NK-92 treated with Interleukin-12 subunit alpha and Interleukin-12 subunit beta, amount 100 ng/mL, for 24 hours (cell line): ENCODE measurements at places on chromosomes 4 and X.

DNA sequence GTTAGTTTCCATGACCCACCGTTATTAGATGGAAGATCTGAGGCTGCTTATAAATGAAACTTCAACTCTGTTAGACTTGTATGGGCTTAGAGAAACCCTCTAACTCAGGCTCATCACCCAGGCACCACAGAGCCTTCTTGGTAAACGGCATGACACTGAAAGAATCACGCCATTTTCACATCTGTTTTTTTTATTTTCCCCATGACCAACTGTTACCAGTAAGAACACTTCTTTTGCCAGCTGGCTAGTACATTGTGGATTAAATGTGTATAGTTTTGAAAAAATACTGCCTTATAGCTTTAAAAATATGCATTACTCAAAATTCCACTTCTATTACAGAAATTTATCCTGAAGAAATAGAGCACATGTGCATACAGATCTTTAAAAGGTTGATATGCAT, 48.0 kb upstream of the APELA start:
- DNase-seq = no peak

DNA sequence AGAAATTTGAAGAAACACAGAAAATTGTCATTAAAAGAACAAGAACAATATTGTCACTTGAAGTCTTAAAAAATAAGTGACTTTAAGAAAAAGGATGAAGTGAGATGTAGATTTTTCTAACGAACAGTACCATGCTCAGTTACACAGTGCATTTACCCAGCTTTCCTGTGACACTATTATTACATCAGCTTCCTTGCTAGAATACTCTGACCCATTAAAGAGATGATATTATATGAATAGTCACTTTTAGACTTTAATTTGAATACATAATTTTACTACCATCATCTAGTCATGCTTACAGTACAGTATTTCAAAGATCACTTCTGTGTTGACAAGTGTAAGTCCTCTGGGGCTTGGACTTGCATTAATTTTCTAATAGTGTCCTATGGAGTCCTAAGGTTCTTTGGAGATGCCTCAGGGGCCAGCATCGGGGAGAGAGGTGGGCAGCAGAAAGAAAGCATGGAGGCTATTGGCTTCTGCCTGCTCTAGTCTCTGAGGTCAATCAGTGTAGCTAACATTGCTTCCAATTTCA, 10.7 kb downstream of the COL25A1 start:
- DNase-seq = no peak

- DNase-seq = no peak
Observed at GRCh38 chr4:120454788-120455187, 388.1 kb upstream of the MAD2L1 start.

DNA sequence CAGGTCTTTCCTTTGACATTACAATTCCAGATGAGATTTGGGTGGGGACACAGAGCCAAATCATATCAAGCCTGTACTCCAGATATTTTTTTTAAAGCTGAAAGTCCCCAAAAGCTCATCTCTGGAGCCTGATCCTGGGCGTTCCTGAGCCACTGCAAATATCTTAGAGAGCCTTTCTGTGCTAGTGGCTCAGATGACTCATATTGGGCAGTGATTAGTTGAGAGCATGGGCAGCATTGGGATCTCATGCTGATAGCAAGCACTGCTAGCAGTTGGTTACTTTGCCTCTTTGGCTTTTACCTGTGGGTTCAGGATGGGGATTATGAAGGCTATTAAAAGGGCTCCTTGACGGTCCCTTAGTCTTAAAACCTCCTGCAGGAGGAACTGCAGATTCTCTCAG, 51.4 kb upstream of the SCRG1 start:
- DNase-seq = no peak

- DNase-seq = no peak
Observed at GRCh38 chr4:7717946-7718490, 221.6 kb downstream of the AFAP1 start.

- no peak for DNase-seq
Observed at GRCh38 chr4:142112451-142112850, 476.1 kb downstream of the IL15 start.

- no peak for DNase-seq
Observed at GRCh38 chr4:157293673-157294072, 73.1 kb downstream of the GRIA2 start.

- DNase-seq = no peak
Observed at GRCh38 chr4:166293556-166293955, 420.5 kb downstream of the TLL1 start.

GRCh38 chr4:150005537-150005936, 72.7 kb upstream of the DCLK2 start:
- DNase-seq = no peak

- no peak for DNase-seq
Observed at GRCh38 chr4:82891707-82892466, 934 bp upstream of the SEC31A start.
